ENCODE measurements at places on chromosomes 5 and 9. TPM values are rescaled to one million over a fixed set of nuclear protein-coding genes. Genes with fewer than 3 reads are reported as not detected.

- DNase-seq = no peak
Measured at GRCh38 chr9:68532131-68532530, 8.6 kb downstream of the TMEM252 start.

DNA sequence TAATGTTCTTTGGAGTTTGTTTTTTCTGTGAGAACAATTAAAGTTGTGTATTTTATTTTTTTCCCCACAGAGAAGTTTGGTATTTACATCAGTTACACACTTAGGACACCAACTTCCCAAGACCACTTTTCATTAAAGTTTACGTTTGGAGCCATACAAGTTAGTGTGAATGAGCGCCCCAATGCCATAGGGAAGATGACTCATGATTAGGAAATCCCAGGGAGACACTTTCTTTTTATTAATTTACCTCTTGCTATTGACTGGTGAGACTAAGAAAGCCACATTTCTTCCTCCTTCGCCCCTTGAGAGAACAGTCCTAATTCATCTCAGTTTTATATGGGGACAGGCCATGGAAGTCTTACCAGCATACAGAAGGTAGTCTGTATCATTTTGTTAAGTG, 57.1 kb downstream of the EDIL3 start:
- DNase-seq = no peak

Gene MEIKIN
- not detected for total RNA-seq

Gene SSBP2
- total RNA-seq = 13.3 TPM

- no peak for DNase-seq
Measured at GRCh38 chr5:140220032-140220697, 45.2 kb downstream of the CYSTM1 start.

GRCh38 chr5:55923177-55923771, 71.5 kb downstream of the IL6ST start:
- DNase-seq = peak; percentile 16

Gene OTP
- total RNA-seq = not detected

DNA sequence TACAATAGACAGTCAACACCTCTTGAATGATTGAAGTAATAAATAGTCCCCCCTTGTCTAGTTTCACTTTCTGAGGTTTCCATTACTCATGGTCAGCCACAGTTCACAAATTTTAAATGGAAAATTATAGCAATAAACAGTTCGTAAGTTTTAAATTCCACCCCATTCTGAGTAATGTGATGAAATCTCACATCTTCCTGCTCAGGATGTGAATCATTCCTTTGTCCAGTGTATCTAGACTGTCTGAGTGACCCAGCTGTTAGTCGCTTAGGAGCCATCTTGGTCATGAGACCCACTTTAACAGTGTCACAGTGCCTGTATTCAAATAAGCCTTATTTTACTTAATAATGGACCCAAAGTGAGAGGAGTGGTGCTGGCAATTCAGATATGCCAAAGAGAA, 311.6 kb upstream of the PRR16 start:
- DNase-seq = no peak

Gene SAPCD2
- 10.3 TPM for total RNA-seq

Gene NUTM2G
- total RNA-seq = not detected

DNA sequence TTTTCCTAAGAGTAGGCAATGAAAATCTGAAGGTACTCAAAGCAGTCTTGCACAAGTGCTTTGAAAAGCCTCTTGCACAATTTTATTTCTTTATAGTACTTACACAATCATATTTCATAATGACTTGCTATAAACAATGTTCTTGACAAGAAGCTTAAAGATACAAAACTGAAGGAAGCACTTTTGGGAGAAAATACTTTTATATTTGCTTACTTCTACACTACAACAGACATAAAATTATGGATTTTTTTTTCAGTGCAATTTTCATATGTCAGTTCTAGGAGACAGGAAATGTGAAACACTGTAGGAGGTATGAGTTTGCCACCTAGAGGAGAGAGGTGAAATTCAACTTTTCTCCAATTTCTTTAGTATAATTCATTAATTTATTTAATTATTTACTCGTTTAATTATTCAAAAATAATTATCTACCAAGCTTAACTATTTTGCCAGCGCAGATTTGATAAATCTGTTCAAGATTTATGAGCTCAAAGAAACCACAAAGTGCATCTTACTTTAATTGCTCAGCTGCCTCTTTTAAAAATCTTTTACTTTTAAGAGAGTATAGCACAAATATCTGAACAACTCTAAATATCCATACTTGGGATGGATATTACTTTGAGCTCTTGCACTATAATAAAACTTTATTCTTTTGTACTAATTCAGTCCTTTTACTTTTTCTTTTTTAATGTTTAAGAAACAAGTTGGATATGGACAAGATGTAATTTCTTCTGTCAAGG, 29.0 kb upstream of the CDKN2B start:
- DNase-seq = no peak

- DNase-seq = peak; percentile 66
Measured at GRCh38 chr5:141934099-141934844, 10.6 kb downstream of the DELE1 start.

DNA sequence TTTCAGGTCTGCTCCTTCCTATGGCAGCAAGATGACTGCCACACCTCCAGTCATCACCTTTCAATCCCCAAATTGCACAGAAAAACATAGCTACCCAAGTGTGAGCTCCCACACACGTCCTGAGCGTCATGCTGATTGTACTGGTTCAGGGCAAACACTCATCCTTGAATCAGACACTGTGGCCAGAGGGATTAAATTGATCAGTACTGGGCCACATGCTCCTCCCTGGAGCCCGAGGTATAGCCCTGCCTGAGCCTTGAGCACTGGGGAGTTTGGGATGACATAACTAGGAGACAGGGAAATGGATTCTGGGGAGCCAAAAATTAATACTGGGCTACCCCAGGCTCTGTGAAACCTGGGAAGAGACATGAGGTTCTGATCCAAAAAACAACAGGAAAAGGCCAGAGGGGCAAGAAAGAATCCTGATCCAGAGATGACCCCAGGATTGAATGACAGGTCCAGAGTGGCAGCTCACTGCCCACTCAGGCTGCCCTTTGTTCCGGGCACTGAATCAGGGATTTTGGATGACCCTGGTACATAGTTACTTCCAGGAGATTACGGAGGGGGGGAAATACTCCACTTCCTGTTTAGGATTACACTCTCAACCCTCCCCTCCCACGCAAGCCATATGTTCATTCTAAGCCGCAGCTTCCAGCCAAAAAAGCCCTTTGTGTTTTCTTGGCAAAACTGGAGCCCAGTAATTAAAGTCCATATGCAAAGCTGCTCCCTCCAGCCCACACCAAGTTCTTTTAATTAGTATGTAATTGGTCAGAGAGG, 141.6 kb upstream of the SPRY4 start:
- DNase-seq = no peak

DNA sequence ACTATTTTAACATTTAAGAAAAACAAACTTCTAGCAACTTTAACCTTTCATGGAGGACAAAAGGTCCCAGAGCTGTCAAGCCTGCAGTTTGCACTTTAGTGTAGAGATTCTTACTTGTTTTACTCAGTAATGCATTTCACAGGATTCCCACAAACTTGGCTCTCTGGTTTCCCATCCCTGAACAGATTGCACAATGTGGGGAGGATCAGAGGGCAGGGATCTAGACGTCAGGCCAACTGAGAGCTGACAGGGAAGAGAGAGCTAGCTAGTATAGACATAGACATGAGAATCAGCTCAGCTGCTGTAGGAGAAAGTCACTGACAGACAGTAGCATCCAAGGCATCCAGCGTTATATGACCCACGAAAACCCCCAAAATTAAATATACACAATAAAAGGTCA, 20.9 kb upstream of the BNIP1 start:
- no peak for DNase-seq
